Activated CD8-positive, alpha-beta memory T cell treated with anti-CD3 and anti-CD28 coated beads for 1 hour (primary cell): ENCODE measurements at places on chromosomes 7 and 10.

- DNase-seq = no peak
Observed at GRCh38 chr10:132463333-132464255, 66.6 kb downstream of the PWWP2B start.

DNA sequence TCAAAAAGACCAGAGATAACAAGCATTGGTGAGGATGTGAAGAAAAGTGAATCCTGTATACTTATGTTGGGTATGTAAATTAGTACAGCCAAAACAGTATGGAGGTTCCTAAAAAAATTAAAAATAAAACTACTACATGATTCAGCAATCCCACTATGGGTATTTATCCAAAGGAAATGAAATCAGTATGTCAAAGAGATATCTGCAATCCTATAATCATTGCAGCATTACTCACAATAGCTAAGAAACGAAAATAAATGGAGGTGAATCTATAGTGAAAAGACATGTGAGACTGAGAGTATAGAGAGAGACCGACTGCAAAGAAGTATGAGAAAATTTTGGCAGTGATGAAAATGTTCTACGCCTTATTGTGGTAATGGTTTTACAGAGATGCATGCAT lies 139.2 kb upstream of the TMEM168 start:
- DNase-seq = no peak

DNA sequence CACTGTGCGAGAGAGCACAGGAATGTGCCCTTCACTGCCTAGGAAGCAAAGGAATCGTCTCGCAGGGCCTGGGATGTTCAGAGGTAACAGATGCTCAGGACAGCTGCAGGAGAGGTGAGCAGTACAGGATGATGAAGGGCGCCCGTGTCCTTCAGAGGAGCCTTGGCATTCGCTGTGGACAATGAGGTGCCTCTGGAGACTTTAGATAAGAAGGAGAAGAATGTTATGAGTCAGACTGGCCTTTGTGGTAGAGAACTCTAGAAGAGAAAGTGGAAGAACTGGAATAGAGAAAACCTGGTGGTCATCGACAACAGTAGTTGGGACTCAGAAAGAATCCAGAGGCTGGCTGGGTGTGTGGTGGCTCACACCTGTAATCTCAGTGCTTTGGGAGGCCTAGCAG lies 64.4 kb upstream of the LEP start:
- no peak for DNase-seq

DNA sequence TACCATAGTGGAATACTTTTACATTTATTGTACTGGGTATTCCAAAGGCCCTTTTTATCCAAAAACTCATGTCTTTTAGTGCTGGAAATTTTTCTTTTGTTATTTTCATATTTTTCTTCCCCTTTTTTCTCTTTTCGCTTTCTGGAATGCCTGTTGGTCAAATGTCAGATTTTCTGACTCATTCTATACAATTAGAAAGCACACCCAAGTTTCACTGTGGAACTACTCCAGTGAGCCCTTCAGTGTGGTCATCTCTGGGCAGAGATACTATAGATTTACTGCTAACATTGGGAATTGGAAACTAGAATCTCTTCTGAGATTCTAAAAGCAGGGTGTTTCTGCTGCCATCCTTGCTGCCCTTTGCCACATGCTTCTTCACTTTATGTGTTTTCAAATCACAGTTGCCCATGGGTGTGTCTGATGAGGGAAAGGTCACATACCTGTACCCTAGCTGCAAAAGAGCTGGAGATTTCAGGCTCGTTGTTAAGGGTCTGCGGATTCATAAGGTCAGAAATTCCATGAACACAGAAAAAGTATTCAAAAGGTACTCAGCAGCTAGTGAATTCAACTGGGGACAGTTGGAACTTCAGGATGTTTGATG lies 5.6 kb upstream of the WASL start:
- DNase-seq = no peak

- no peak for DNase-seq
Observed at GRCh38 chr7:22470981-22471380, 29.0 kb downstream of the STEAP1B start.

GRCh38 chr10:61721431-61721830 lies 58.7 kb downstream of the CABCOCO1 start:
- no peak for DNase-seq

GRCh38 chr7:41096917-41097316 lies 606.0 kb downstream of the INHBA start:
- no peak for DNase-seq

GRCh38 chr7:17548014-17548653 lies 249.7 kb downstream of the AHR start:
- no peak for DNase-seq

- no peak for DNase-seq
Observed at GRCh38 chr7:158076656-158077055, 511.0 kb downstream of the PTPRN2 start.

GRCh38 chr7:96183163-96183670 lies 138.7 kb downstream of the SLC25A13 start:
- no peak for DNase-seq

DNA sequence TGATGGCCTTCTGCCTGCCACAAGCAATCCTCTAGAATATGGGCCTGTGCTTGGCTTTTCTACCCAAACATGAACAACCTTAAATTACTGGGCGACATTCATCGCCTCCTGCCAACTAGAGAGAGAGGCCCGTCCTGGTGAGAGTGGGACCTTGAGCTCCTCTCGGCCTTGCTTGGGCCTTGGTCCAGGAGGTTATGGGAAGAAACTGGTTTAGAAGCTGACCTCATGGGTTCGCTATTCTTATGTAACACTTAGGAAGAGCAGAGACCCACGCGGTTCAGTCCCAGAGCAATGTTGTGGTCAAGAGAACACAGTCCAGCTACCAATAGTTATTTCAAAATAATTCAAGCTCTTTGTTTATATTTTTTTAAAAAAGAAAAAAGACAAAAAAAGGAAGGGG lies 176.3 kb upstream of the ZNF32 start:
- no peak for DNase-seq

DNA sequence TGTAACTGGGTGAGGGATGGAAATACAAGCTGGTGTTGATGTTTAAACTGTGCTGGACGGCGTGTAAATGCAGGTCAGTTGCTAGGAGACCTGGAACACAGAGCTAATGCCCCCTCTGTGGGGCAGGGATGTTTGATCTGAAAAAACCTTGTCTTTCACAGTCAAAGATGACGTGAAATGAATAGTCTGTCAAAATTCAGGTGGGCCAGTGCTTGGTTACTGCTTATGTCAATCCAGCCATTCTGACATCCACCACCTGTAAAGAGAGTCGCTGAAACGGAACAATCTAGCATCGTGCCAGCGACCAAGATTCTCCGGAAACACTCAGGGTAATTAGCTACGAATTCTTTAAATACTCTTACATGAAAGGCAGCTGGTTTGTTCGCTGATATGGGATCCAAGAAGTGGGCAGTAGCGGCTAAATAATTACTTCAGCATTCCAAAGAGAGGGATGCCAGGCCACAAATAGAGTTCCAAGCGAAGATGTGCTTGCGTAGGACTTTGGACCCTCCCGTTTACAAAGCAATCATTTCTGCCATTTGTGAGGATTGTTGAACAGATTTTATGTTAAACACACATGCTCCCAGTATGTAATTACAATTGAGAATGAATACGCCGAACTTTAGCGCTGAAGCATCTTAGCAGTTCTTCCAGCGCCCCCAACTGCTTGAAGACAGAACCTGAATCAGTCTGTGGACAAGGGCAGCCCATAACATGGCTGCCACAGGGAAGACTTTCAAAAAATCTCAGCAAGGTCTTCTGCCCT lies 7.3 kb upstream of the ASB4 start:
- no peak for DNase-seq

GRCh38 chr7:108143658-108144420 lies 13.7 kb upstream of the LAMB4 start:
- no peak for DNase-seq

- DNase-seq = no peak
Observed at GRCh38 chr10:51137756-51138529, 63.7 kb downstream of the PRKG1 start.

- DNase-seq = no peak
Observed at GRCh38 chr10:42963312-42963711, 113.6 kb upstream of the RET start.

DNA sequence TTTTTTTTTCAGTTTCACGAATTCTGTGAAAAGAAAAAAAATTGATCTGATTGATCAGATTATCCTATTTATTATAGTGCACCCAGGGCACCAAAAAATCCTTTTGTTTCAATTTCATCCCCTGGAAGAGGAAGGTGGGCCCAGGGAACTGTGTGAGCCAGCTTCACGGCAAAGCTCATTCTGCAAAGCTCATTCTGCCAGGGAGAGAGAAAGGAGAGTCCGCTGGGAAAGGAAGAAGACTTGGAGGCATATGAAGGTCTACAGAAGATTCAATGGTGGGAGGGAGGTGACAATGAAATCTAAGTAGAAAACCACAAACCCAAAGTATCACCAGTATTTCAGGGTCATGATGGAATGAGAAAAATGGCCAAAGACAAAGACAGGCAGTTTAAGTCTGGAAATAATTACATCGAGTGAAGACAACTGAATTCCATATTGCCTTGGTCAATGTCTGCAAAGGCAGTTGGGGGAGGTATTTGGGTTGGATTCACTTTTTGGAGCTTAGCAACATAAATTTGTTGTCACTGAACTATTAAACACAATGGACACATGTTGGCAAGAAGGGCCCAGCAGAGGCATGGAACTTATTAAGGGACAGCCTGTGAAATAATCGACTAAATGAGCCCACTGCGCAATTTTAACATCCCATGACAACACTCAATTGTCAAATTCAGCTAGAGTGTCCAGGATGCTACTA lies 587.8 kb upstream of the MKI67 start:
- no peak for DNase-seq

DNA sequence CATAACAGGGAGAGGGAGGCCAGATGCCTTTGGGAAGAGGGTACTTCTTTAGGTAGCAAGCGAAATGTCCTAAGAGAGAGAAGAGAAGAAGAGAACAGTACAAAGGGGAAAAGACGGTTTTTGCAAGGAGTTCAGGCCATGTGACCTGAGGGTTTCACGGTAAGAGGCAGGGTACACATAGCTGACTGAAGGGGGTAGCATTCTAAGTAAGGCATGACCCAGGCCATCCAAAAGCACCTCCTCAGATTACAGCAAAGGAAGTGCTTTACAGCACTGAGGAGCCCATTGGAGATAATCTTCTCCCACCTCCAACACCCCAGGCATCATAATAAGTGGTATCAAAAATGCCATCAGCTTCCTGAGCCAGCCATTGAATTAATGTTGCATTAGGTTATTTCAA lies 258.2 kb upstream of the NPY start:
- DNase-seq = no peak

DNA sequence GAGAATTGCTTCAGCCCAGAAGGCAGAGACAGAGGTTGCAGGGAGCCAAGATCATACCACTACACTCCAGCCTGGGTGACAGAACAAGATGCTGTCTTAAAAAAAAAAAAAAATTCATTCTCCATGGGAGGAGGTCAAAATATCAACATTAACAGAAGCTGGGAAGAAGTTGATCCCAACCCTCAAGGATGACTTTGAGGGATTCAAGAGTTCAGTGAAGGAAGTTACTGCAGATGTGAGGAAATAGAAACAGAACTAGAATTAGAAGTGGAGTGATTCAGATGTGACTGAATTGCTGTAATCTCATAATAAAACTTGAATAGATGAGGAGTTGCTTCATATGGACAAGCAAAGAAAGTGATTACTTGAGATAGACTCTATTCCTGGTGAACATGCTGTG lies 19.7 kb upstream of the RPEL1 start:
- DNase-seq = no peak

- DNase-seq = no peak
Observed at GRCh38 chr10:119365773-119366599, 158.6 kb downstream of the GRK5 start.

DNA sequence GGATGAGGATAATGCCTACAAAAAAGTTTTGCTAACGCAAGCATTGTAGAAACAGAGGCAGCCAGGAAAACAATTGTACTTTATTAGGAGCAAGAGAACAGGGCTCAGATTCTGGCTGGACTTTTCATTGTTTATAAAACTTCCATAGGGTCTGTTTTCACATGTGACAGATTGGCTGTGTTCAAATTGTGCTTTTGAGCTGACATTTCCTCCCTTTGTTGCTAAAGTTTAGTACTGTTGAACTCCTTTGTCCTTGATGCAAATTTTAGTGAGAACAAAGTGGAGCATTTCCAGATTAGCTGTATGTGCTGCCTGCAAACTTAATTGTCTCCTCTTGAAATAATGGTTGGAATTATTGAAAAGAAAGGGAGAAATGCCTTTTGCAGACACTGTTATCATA lies 221.0 kb upstream of the FZD1 start:
- no peak for DNase-seq

- no peak for DNase-seq
Observed at GRCh38 chr7:140653319-140654108, 12.9 kb upstream of the DENND2A start.

- no peak for DNase-seq
Observed at GRCh38 chr7:94451187-94451586, 56.5 kb downstream of the COL1A2 start.

- no peak for DNase-seq
Observed at GRCh38 chr10:69904533-69904932, 102.8 kb downstream of the COL13A1 start.
